ENCODE measurements at places on chromosomes 1 and 21.
A peak's percentile ranks its signal among the peaks of the same experiment; 100 is the strongest.

GRCh38 chr1:246265481-246265880 lies 241.6 kb downstream of the SMYD3 start:
- no peak for DNase-seq

GRCh38 chr1:116931016-116931918 lies 21.6 kb downstream of the PTGFRN start:
- DNase-seq: no peak

- DNase-seq: peak; percentile 10
Observed at GRCh38 chr1:200479816-200480215, 70.0 kb upstream of the ZNF281 start.

GRCh38 chr1:97834899-97835298 lies 85.9 kb downstream of the DPYD start:
- no peak for DNase-seq

GRCh38 chr1:1061682-1062345 lies 12.3 kb downstream of the RNF223 start:
- no peak for DNase-seq

- DNase-seq: peak; percentile 19
Observed at GRCh38 chr1:220189750-220190347, 82.4 kb downstream of the RAB3GAP2 start.

DNA sequence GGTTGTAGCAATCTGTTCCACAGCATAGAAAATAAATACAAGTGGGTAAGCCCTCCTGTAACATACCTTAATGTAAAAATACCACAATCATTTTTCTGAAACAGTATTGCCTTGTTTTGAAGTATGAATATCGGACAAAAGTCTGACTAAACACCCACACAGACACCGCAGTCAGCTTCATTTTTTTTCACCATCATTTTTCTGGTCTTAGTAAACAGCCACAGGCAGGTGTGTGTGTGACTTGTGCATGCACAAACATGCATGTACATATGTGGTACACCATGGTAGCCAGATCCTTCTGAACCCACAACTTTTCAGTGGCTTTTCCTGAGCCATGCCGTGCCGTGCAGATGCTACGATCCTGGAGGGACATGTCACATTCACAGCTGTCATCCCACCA lies 261.7 kb downstream of the PCP4 start:
- no peak for DNase-seq

DNA sequence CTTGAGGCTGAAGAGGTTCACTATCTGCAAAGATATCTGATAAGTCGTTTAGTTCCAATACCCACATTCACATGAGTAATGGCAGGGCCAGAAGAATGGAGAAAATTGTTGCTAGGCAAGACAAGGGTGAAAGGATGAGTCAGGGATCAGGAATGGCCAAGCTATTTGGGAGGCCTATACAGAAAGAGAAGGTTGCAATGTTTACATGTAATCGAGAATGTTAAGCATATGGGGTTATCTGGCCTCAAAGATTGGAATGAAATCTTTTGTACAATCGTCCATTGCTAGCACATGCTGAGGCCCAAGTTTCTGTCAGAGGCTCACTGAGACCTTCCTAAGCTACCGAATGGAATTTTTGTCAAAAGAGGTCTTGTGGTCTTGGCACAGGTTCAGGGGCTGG lies 299.9 kb upstream of the PLD5 start:
- DNase-seq: peak; percentile 33

DNA sequence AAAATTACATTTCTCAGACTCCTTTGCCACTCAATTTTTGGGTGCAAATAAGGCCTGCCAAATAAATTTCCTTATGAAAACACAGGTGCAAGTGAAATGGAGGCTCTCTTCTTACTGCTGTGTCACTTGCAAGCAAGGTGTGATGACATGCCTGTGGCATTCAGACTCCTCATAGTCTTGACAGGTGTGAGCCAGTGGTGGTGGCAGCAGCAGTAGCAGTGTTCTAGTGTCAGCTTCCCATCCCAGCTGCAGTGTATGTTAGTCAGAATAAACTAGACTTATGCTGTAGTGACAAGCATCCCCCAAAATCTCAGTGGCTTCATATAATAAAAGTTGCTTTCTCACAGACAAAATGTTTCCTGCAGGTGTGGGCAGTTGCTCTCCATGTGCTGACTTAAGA lies 3.8 kb upstream of the EEIG2 start:
- DNase-seq: no peak

GRCh38 chr1:111475701-111476100 lies 1.9 kb downstream of the C1orf162 start:
- DNase-seq: no peak

DNA sequence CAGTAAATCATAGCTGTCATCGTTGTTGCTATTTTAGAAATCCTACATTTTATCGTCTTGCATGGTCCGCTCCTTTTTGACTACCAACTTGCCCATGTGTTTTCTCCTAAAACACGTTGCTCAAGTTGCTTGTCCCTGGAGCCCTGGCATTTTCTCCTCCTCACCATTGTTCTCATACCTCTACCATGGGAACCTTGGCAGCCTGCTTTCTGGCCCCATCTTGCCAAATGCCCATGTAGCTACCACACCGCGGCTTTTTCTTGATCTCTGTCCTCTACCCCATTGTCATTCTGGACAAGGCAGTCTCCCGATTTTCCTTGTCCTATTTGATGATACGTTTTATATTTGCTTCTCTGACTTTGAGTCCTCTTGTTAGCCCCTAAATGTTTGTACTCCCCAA lies 50.2 kb downstream of the MRPS6 start:
- DNase-seq: no peak

DNA sequence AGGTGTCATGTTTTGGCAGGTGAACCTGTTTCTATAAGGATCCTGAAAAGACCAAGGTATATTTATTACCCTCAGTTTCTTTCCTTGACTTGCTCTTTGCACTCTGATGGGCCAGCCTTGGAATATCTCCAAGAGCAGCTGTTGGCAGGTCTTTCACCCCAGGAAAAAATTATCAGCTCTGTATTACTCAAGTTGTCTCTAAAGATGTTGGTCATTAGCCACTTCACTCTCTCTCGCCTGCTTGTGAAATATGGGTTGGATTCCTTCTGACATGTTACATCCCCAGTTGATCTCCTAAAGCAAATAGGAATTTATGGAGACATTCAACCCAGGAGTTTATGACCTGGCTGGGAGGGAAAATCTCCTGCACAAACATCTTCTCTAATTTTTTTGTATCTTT lies 85.9 kb downstream of the KCNJ15 start:
- no peak for DNase-seq

- no peak for DNase-seq
Observed at GRCh38 chr1:156122086-156122485, 7.6 kb downstream of the LMNA start.
